ENCODE measurements at places on chromosomes 13 and 19.

GRCh38 chr13:108361769-108362168 lies 92.3 kb downstream of the TNFSF13B start:
- DNase-seq = no peak

GRCh38 chr13:23724196-23724970 lies 154.2 kb downstream of the TNFRSF19 start:
- no peak for DNase-seq

- DNase-seq = no peak
Measured at GRCh38 chr13:43238341-43239083, 215.1 kb downstream of the DNAJC15 start.

GRCh38 chr19:9295411-9295849 lies 14.2 kb downstream of the ZNF699 start:
- DNase-seq = no peak

- DNase-seq = no peak
Measured at GRCh38 chr13:46179491-46179908, 2.5 kb downstream of the LCP1 start.

DNA sequence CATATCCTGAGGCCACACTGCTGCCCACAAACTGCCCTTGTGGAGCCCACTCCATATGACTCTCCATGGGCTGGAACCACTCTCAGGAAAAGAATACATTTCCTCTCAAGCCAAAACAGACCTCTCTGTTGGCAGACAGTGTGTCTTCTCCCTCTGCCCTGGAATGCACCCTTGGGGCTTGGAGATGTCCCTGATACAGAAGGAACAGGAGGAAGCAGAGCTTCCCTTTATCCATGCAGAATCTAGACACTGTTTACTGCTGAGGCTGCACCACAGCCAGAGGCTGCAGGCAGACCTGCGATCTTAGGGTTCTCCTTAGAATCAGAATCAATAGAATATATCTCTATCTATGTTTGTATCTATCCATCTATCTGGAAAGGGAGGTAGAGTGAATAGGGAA lies 26.8 kb upstream of the CYP4F8 start:
- DNase-seq = no peak

DNA sequence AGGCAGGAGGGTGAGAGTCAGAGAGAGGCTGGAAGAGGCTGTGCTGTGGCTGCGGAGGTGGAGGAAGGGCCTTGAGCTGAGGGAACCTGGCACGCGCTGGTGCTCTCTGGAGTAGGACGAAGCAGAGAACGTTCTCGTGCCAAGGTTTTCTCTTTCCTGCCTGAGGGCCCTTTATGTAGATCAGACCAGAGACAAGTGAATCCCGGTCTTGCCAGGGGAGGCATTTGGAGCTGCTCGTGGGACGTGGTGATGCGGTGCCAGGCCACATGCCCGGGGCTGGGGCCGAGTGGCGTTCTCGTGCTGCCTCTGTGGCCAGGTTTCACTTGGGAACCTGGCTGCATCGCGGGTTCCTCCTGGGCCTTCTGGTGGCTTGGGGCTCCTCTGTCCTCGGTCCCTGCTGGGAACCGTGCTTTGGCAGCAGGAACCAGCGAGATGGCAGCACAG lies 54.2 kb downstream of the KDM4B start:
- no peak for DNase-seq

- DNase-seq = no peak
Measured at GRCh38 chr13:23411706-23412105, 21.8 kb downstream of the SACS start.

DNA sequence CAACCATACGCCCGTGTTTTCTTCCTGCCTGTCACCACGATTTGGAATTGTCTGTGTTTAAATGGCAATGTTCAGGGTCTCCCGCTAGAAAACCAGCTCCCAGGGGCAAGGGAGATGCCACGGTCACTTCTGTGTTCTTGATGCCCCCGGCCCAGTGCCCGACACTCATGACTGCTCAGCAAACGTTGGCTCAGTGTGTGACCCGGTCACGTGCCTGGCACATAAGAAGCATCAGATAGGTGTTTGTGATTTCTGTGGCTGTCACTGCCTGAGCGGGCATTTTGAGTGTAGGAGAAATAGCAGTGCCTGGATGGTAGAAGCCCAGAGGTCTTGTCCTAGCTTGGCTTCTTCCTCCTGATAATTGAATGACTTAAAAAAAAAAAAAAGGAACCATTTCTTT lies 15.5 kb downstream of the HDGFL2 start:
- no peak for DNase-seq

DNA sequence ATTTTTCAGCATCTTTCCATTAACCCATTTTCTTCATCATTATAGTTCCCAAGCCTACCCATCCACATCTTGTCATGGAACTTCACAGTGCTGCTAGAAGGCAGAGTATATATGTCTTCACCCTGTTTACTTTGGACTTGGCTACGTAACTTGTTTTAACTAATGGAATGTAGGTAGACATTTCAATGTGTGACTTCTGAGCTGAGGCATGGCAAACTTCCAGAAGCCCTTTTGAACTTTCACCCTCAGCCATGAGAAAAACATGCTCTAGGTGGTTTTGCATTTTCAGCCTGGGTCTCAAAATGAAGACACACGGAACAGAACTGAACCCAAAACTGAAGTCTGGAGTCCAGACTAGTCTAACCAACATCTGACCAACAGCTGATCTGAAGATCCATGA lies 3.2 kb downstream of the TEX30 start:
- no peak for DNase-seq

DNA sequence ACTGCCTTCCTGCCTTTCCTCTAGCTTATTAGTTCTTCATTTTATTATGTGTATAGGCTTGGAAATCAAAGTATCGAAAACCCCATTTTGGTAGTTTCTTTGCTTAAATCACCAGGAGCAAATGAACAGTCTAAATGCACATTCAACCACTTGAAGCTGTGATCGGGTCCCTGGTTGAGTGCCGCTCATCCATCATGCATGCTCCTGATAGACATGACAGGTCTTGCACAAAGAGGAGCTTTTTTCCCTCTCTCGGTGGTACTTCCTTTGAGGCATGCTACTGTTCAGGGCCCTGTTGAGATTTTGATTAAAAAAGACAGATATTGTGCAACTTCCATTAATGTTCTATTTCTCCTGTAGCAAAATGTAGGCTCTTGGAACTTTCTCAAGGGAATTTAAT lies 185.8 kb downstream of the OLFM4 start:
- DNase-seq = no peak

DNA sequence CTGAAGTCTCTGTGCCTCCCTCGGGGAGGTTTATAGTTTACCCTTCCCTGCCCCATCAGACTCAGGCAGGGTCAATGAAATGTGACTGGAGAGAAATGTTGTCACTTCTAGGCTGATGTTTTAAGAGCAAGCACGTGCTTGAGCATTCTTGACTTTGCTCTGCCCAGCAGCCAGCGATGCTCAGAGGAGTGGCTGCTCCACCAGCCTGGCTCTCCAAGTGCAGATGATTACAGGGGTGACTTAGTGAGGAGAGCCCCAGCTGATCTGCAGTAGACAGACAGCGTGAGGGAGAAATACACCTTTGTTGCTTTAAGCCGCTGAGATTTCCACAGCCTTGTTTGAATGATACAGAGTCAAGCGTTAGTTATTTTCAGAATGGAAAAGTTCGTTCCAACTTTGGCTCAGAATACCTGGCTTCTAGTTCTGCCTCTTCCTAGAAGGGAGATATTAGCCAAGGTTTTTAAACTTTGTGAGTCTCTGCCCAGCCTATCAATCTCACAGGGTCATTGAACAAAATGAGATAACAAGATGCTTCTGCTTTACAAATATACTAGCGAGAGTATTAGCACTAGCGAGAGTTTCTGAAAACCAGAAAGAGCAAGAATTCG lies 143.6 kb downstream of the OXGR1 start:
- DNase-seq = no peak

- no peak for DNase-seq
Measured at GRCh38 chr13:96053003-96053703, at the start of gene UGGT2. UGGT2 (minus strand) TSS chr13:96053401; CDS start chr13:96053312, 89 bp downstream.

DNA sequence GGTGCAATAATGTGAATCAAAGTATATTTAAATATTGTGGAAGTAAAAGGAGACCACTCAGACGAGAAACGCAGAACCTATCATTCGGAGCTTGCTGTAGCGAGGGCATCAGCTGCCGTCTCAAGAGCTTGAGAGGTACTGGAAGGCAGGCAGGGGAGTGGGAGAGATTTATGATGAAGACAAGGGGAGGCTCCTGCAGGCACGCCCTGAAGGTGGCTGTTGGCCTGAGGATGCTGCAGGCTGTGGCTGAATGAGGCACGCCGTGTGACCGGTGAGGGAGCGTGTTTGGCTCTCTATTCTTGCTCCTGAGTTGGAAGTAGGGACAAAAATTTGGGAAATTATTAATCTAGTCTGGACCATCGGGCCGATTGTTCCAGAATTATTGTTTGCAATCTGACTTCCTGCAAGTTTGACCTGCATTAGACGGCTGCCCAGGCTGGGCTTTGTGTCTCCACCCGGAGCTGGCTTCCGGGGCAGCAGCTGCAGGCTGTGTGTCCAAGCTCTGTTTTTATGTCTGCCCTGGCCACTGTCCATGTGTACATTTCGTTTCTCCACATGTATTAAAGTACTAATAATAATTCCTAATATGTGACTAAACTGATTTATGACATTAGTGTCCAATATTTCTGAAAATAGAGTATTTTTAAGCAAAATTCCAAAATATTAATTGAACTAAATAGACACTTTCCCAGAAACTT lies 91.1 kb upstream of the ANKRD10 start:
- DNase-seq = no peak

- DNase-seq = peak; percentile 59
Measured at GRCh38 chr19:48510421-48511268, 990 bp downstream of the LMTK3 start.

GRCh38 chr19:45476304-45476703 lies 8.5 kb downstream of the FOSB start:
- no peak for DNase-seq

DNA sequence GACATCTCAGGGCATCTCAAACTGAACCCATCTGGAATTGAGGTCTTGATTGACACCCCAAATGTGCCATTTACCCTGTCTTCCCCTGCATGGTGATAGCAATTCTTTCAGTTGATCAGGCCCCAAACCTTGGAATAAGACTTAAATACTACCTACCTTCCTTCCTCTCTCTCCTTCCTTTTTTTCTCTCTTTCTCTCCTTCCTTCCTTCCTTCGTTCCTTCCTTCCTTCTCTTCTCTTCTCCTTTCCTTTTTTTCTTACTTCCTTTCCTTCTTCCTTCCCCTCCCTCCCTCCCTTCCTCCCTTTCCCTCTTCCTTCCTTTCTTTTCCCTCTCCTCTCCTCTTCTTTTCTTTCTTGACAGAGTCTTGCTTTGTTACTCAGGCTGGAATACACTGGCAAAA lies 7.4 kb upstream of the GIPC1 start:
- no peak for DNase-seq

DNA sequence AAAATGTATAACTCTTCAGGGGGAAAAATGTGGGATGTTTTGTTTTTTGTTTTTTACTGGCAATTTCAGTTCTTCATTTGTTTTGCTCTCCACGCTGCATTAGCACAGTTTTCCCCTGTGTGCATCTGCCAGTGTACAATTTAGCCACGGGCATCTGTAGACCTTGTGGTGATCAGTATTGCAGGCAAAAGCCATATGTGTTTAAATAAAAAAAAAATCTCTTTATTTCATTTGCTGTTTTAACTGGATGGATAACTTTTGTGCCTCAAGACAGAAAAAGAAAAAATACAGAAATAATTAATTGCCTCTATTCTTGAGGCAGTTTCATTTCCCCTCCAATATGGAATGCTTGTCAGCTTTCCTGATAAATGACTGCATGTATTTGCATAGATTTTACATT lies 7.9 kb upstream of the MAB21L1 start:
- DNase-seq = no peak

GRCh38 chr13:79527698-79528097 lies 46.7 kb downstream of the NDFIP2 start:
- no peak for DNase-seq

- DNase-seq = no peak
Measured at GRCh38 chr19:19884583-19884982, 16.2 kb upstream of the ZNF93 start.

DNA sequence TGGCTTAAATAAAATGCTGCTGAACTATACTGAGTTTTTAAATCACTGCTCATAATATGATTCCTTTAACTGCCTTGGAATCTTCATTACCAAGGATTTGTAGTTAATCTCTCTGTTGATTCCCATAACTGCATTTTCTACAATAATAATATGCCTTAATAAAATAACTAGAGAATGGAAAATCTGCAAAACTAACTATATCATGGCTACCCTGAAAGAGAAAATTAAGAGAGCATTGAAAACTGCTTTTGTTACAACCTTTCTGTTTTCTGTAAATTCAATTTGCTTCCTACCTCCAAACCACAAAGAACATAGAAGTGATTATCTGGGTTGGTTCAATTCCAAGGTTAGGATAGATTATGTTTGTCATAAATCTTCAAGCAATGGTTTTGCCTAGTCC lies 202.8 kb upstream of the ATXN8OS start:
- no peak for DNase-seq

DNA sequence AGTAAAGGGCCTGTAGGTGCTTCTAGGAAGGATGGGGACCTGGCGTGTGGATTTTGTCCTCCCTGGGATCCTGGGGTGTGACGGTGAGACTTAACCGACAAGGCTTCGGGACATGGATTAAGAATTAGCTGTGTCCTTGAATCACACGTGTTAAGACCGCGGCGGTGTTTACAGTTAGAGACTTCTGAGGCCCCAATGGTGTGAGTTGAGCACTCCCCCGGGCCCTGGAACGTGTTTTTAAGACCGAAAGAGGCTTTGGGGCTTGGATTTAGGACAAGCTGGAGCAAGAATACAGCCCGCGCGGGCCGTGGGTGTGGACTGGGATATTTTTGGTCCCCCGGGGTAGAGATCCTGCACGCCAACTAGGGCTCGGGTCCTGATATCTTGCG lies 1.2 kb upstream of the SLC27A1 start:
- no peak for DNase-seq

DNA sequence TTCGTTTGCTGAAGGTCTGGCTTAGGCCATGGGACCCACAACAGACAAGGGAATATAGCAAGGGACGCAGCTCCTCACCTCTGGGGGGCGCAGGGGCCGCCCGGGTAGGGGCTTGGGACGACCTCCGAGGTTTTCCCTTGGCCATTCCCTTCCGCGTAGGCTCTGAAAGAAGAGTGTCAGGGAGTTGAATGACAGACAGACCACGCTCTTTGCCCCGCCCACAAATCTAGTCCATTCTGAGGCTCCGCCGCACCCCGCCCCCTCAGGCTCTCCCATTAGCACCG lies 11.4 kb upstream of the ZNF414 start:
- no peak for DNase-seq

DNA sequence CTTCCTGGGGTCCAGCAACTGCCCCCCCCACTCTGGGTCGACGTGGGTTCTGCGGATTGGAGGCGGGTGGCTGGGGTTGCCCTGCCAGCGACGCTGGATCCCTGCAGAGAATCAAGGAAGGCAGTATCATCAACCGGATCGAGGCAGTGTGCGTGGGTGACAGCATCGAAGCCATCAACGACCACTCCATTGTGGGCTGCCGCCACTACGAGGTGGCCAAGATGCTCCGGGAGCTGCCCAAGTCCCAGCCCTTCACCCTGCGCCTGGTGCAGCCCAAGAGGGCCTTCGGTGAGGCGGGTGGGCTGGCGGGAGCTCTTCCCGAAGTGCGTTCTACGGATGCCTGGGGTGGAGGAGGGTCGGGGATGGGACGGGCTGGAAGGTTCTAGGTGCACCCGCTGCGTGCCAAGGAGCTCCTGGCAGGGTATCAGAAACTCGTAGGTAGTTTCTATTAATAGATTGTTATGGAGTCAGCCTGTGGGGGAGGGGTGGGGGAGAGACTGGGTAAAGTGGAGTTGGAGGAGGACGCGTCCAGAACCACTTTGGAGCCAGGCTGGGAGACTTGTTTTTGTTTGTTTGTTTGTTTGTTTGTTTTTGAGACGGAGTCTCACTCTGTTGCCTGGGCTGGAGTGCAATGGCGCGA lies 1.5 kb downstream of the GIPC3 start:
- DNase-seq = no peak

- no peak for DNase-seq
Measured at GRCh38 chr19:13092606-13093235, 9.9 kb downstream of the LYL1 start.

- no peak for DNase-seq
Measured at GRCh38 chr19:10471909-10472308, 31.2 kb downstream of the KEAP1 start.
